T-helper 17 cell (primary cell): ENCODE measurements at places on chromosomes 16 and 17.

DNA sequence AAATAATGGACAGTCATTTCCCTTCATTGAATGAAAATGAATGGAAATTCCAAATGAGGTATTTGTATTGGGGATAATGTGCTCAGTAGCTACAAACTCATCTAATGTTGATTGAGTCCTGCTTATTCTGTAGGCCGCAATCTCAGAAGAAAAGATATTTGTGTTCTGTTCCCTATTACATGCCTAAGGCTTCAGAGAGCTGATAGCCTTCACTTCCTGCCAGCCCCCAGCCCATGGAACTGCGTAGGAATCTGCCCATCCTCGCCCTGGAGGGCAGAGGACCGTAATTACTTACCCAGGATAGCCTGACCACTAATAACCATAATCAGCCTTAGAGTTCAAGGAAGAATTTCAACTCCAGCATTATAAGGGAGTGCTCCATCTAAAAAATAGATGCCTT is 17.9 kb upstream of the SNTB2 start:
- H3K4me3 ChIP-seq: no peak overlapping the region
- peaks cover 26% of the 10 kb centered on the region for H3K4me1 ChIP-seq
- DNase-seq: no peak
- no peak overlapping the region for H3K27ac ChIP-seq
- peaks cover 3% of the 10 kb centered on the region for H3K36me3 ChIP-seq

GRCh38 chr17:57481910-57482391 is 225.6 kb downstream of the MSI2 start:
- H3K27me3 ChIP-seq: no peaks in the 10 kb centered on the region
- H3K27ac ChIP-seq: no peak overlapping the region
- H3K4me3 ChIP-seq: no peak overlapping the region
- DNase-seq: no peak

GRCh38 chr16:2707368-2708289 is 12.4 kb downstream of the PRSS27 start:
- no peak overlapping the region for H3K4me3 ChIP-seq
- no peak overlapping the region for H3K27ac ChIP-seq
- no peak for DNase-seq
- H3K4me1 ChIP-seq: no peaks in the 10 kb centered on the region
- no peaks in the 10 kb centered on the region for H3K36me3 ChIP-seq
- H3K27me3 ChIP-seq: no peaks in the 10 kb centered on the region

GRCh38 chr17:9079461-9080103 is 58.3 kb downstream of the NTN1 start:
- no peak overlapping the region for H3K27ac ChIP-seq
- no peak for DNase-seq
- H3K27me3 ChIP-seq: no peaks in the 10 kb centered on the region
- H3K36me3 ChIP-seq: no peaks in the 10 kb centered on the region

- H3K4me3 ChIP-seq: no peak overlapping the region
- peak overlapping the region; percentile 49 for H3K27ac ChIP-seq
- peaks cover 18% of the 10 kb centered on the region for H3K4me1 ChIP-seq
- DNase-seq: no peak
- no peaks in the 10 kb centered on the region for H3K36me3 ChIP-seq
Measured at GRCh38 chr16:75575958-75576357, 9.8 kb downstream of the GABARAPL2 start.

- H3K4me1 ChIP-seq: no peaks in the 10 kb centered on the region
- DNase-seq: no peak
- H3K27ac ChIP-seq: no peak overlapping the region
- no peak overlapping the region for H3K4me3 ChIP-seq
- H3K27me3 ChIP-seq: no peaks in the 10 kb centered on the region
Measured at GRCh38 chr17:71115669-71115972, 946.3 kb downstream of the KCNJ2 start.

DNA sequence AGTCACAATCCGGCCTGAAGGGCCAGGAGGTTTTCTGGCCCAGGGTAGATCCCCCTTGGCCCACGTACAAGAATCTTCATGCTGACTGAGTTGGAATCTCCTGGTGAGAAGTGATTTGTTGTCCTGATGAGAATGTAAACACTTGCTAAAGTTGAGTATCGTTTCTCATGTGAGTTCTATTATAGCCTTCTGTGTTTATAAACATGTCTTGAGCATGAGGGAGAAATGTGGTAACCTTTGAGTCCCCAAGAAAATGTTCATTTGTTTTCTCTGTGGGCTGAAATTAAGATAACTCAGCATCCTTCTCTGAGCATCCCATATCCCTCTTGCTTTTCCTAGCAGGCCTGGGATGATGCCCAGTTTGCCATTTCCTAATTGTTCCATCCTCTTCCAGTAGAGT is 204.8 kb downstream of the FTO start:
- H3K27ac ChIP-seq: no peak overlapping the region
- H3K4me1 ChIP-seq: peaks cover 22% of the 10 kb centered on the region
- H3K36me3 ChIP-seq: peaks cover 11% of the 10 kb centered on the region
- DNase-seq: no peak
- no peak overlapping the region for H3K4me3 ChIP-seq
- H3K27me3 ChIP-seq: no peaks in the 10 kb centered on the region

GRCh38 chr17:146546-146945 is 9.2 kb downstream of the SCGB1C2 start:
- H3K27ac ChIP-seq: no peak overlapping the region
- H3K27me3 ChIP-seq: peaks cover under 1% of the 10 kb centered on the region
- DNase-seq: no peak
- no peaks in the 10 kb centered on the region for H3K36me3 ChIP-seq

GRCh38 chr16:57949013-57949412 is 21.9 kb downstream of the CNGB1 start:
- H3K4me1 ChIP-seq: peaks cover 2% of the 10 kb centered on the region
- DNase-seq: no peak
- H3K36me3 ChIP-seq: no peaks in the 10 kb centered on the region
- H3K27me3 ChIP-seq: peaks cover 15% of the 10 kb centered on the region
- H3K4me3 ChIP-seq: no peak overlapping the region

DNA sequence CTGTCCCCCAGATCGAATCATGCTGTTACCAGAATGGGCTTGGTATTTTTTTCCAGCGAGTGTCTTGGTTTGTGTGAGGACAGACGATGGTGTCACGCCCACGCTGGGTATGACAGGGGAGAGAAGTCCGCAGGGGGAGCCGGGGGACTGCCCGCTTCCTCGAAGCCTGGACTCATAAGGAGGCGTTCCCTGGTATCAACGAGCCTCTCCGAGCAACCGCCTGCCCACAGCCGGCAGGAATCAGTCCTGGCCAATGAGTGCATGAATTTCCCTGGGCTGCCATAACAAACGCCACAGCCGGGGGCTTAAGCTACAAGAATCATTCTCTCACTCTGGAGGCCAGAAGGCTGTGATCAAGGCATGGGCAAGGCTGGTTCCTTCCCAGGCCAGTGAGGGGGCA is 26.1 kb upstream of the JPH3 start:
- no peak overlapping the region for H3K4me3 ChIP-seq
- H3K4me1 ChIP-seq: no peaks in the 10 kb centered on the region
- peaks cover 56% of the 10 kb centered on the region for H3K27me3 ChIP-seq
- no peak overlapping the region for H3K27ac ChIP-seq
- H3K36me3 ChIP-seq: peaks cover 3% of the 10 kb centered on the region

DNA sequence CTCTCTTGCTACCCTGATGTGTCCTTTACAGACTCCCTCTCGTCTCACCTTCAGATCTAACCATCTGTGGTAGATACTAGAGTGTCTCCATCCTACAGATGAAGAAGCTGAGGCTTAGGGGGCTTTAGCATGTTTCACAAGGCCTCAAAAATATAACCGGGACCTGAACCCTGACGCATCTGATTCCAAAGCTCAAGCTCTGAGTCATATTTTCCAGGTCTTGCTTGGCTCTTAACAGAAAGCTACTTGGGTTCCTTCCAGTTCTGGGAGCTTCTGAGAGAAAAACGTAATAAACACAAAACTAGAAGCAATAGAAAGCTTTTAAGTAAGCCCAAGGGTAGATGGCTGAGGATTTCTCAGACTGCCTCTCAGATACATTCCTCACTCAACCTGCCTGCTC is 224.3 kb upstream of the EEF2KMT start:
- no peaks in the 10 kb centered on the region for H3K4me1 ChIP-seq
- no peak overlapping the region for H3K4me3 ChIP-seq
- DNase-seq: no peak
- H3K27ac ChIP-seq: no peak overlapping the region
- peaks cover 9% of the 10 kb centered on the region for H3K27me3 ChIP-seq

- no peaks in the 10 kb centered on the region for H3K27me3 ChIP-seq
- peak overlapping the region; percentile 28 for H3K4me3 ChIP-seq
- H3K4me1 ChIP-seq: peaks cover 41% of the 10 kb centered on the region
- no peak for DNase-seq
Measured at GRCh38 chr17:16288860-16289571, 64.3 kb downstream of the CENPV start.

DNA sequence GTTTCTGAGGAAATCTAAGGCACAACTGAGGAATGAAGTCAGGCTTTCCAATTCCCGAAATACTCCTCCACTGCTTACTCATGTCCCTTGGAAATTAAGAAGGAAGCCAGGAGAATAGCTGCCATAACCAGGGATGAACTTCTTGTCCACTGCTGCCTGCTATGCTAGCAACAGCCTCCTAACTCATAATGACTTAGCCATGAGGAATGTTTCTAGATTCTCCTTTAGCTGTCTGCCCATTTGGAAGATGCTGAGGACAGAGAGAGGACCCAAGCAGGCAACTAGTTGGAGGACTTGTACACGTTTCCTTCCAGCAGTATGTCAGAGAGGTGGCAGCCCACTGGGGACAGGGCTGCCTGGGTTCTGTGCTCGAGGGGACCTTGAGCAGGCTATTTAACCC is 939 bp upstream of the CCL2 start:
- peaks cover 75% of the 10 kb centered on the region for H3K27me3 ChIP-seq
- no peak for DNase-seq
- peaks cover 6% of the 10 kb centered on the region for H3K4me1 ChIP-seq
- H3K36me3 ChIP-seq: peaks cover 2% of the 10 kb centered on the region

DNA sequence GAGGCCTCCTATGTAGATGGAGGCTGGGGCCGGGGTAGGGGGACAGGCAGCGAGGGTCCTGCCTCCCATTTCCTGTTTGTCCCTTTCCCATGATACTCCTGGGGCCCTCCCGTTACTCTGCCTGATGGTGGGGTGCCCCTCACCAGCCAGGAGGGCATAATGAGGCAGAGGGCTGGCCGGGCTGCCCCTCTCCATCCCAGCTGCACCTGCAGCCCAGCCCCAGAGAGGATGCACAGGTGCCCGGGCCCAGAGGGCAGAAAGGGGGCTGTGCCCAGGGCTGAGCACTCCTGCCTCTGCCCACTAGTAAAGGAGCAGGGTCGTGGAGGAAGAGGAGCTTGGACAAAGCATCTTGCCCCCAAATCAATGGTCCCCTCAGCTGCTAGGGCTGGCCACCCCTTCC is 10.4 kb downstream of the ADAM11 start:
- H3K4me3 ChIP-seq: no peak overlapping the region
- no peak overlapping the region for H3K27ac ChIP-seq
- H3K4me1 ChIP-seq: no peaks in the 10 kb centered on the region
- peaks cover 24% of the 10 kb centered on the region for H3K27me3 ChIP-seq

DNA sequence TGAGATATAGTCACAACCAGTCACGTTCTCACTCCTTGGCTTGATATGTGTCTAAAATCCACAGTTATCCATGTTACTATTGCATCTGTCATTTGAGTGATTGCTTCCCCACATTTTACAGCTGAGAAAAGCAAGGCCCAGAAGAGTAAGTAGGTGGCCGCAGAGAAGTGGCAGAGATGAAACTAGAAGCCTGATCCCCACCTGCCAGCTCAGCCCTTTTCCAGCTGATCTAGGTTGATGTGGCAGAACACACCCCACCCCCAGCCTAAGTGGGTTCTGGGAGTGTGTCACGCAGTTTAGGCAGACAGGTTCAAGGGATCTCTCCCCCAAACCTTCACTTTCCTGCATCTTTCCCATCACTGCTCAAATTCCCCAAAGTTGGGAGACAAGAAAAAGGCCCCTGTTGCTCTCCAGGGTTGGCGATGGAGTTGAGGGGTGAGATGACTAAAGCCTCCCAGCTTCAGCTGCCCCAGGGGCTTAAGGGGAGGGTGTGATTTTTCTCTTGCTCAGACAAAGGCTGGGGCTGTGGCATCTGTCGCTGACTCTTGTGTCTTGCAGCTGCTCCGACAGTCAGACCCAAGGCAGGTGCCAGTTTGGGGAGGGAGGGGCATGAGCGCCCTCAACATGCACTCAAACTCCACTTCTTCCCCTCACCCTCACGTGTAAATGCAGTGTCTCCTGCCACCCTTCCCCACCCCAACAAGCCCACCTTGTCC is 48.9 kb upstream of the LHX1 start:
- peaks cover 2% of the 10 kb centered on the region for H3K36me3 ChIP-seq
- no peak overlapping the region for H3K4me3 ChIP-seq
- no peak for DNase-seq
- peaks cover 44% of the 10 kb centered on the region for H3K27me3 ChIP-seq

DNA sequence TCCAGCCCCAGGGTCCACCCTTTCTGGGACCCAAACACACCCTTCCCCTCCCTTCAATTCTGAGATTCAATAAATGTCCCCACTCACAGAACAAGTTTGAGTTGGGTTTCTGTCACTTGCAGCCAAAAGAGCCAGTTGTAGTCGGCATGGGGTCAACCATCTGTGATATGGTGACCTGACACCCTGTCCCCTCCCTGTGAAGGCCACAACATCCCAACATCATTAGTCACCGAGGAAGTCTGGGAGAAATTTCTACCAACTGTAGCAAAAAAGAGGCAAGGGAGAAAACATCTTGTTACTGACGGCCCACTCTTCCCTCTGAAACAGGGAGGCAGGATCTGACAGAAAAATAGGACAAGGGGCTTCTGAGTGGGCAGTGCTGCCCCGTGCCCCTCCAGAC is 638 bp upstream of the LYZL6 start:
- H3K27me3 ChIP-seq: peaks cover 23% of the 10 kb centered on the region
- H3K36me3 ChIP-seq: no peaks in the 10 kb centered on the region
- H3K4me1 ChIP-seq: no peaks in the 10 kb centered on the region

GRCh38 chr17:59490216-59490615 is 75.2 kb upstream of the DHX40 start:
- peaks cover 11% of the 10 kb centered on the region for H3K4me1 ChIP-seq
- H3K36me3 ChIP-seq: peaks cover 6% of the 10 kb centered on the region
- no peak overlapping the region for H3K4me3 ChIP-seq

- peaks cover 20% of the 10 kb centered on the region for H3K27me3 ChIP-seq
- H3K36me3 ChIP-seq: no peaks in the 10 kb centered on the region
- H3K4me1 ChIP-seq: no peaks in the 10 kb centered on the region
- H3K4me3 ChIP-seq: no peak overlapping the region
Measured at GRCh38 chr16:88309908-88310265, 72.9 kb upstream of the ZNF469 start.

DNA sequence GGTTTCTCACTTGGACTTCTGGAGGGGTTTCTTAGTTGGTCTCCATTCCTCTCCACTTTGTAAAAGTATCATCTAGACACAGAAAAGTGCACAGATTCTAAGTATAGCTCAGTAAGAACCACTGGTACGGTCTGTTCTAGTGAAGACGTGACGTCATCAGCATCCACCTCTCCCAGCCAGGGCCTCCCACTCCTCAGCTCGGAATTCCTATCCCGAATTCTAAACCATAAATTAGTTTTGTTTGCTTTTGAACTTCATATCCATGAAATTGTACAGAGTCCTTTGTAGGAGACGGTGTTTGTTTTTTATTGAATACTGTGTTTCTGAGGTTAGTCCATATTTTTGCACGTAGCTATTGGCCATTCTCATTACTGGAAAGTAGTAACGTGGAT is 25.5 kb downstream of the FOXK2 start:
- H3K4me3 ChIP-seq: no peak overlapping the region
- no peak overlapping the region for H3K27ac ChIP-seq
- no peak for DNase-seq
- no peaks in the 10 kb centered on the region for H3K27me3 ChIP-seq
- H3K36me3 ChIP-seq: peaks cover 5% of the 10 kb centered on the region
